ENCODE measurements at places on chromosomes 12 and 14.

DNA sequence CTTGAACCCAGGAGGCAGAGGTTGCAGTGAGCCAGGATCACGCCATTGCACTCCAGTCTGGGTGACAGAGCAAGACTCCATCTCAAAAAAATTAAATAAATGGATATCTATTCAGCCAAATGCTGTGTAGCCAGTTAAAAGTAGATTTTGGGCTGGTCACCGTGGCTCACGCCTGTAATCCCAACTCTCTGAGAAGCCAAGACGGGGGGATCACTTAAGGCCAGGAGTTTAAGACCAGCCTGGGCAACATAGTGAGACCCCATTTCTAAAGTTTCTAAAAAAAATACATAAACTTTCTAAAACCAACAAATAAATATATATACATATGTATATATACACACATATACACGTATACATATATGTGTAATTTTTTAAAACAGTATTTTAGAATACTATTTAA lies 188.8 kb downstream of the FBXL14 start:
- DNase-seq: no peak
- H3K27ac ChIP-seq: no peak overlapping the region
- H3K4me1 ChIP-seq: no peaks in the 10 kb centered on the region
- H3K4me3 ChIP-seq: no peak overlapping the region
- H3K27me3 ChIP-seq: no peaks in the 10 kb centered on the region

DNA sequence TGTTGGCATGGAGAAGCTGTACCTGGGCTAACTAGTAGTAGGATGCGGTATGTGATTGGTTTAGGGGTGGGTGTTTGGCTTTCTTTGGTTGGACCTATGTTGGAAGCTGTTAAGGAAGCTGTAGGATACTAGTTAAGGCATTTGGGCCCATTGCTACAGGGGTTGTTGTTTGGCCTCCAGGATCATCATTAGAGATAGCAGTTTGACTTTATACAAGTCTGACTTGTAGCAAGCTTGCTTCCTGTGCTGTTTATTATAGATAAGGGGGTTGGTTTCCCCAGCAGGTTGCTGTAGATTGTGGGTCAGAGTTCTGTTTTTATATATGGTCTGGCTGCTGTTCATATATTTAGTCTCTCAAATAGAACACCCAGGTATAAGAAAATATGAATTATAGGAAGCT lies 1.4 kb upstream of the PRIM1 start:
- no peak overlapping the region for H3K27ac ChIP-seq
- H3K36me3 ChIP-seq: no peaks in the 10 kb centered on the region
- no peak for DNase-seq
- no peaks in the 10 kb centered on the region for H3K27me3 ChIP-seq
- no peak overlapping the region for H3K4me3 ChIP-seq

GRCh38 chr12:67449591-67450052 lies 180.5 kb downstream of the CAND1 start:
- H3K27ac ChIP-seq: no peak overlapping the region
- no peaks in the 10 kb centered on the region for H3K36me3 ChIP-seq
- DNase-seq: no peak
- H3K4me3 ChIP-seq: no peak overlapping the region
- H3K4me1 ChIP-seq: no peaks in the 10 kb centered on the region
- no peaks in the 10 kb centered on the region for H3K27me3 ChIP-seq

- H3K4me1 ChIP-seq: peaks cover 20% of the 10 kb centered on the region
- H3K36me3 ChIP-seq: no peaks in the 10 kb centered on the region
These were observed 31.6 kb downstream of the CCDC85C start for GRCh38 chr14:99572173-99572999.

- no peaks in the 10 kb centered on the region for H3K4me1 ChIP-seq
- no peak for DNase-seq
- no peak overlapping the region for H3K4me3 ChIP-seq
- H3K27ac ChIP-seq: no peak overlapping the region
These were observed 261.9 kb downstream of the TMEM132D start for GRCh38 chr12:129641926-129642325.

DNA sequence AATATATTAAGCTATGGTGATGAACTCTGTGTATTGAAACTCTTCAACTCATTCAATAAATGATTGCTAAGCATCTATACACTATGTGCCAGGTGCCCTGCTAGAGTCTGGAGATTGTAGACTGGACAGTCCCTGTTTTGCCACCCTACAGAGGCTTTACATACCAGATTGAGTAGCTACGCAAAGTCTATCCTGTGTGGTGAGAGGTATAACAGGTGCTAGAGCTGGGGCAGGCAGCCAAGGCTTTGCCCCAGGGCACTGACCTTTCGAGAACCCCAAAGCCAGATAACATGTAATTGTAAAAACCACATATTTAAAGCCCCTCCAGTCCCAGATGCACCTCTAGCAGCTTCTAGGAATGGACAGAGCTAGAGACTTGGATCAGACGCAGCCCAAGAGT lies 52.8 kb downstream of the PPM1H start:
- no peak overlapping the region for H3K27ac ChIP-seq
- no peaks in the 10 kb centered on the region for H3K4me1 ChIP-seq
- DNase-seq: no peak
- no peak overlapping the region for H3K4me3 ChIP-seq
- H3K27me3 ChIP-seq: no peaks in the 10 kb centered on the region

- H3K4me1 ChIP-seq: no peaks in the 10 kb centered on the region
- no peaks in the 10 kb centered on the region for H3K36me3 ChIP-seq
- peaks cover 48% of the 10 kb centered on the region for H3K27me3 ChIP-seq
- no peak overlapping the region for H3K27ac ChIP-seq
These were observed 37.4 kb upstream of the MEG3 start for GRCh38 chr14:100788517-100788916.

All from GM23248 (cell line).